ENCODE measurements at places on chromosomes 5 and 9.

DNA sequence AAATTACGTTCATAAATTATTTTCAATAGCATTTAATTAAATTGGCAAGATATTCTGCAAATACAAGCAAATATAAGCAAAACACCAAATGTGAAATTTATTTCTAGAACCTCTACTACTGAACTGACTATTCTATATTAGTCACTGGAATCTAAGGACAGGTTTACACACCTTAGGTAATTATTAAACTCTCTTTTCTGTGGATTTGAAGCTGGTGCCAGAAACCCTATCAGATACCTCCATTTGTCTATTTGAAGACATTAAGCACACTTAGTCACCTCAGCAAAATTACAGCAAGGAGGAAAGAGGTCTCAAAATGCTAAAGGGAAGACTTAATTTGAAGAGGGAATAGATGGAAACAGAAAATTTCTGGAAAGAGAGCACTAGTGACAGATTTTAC lies 83.4 kb downstream of the CPLANE1 start:
- no peak for DNase-seq

- DNase-seq = peak; percentile 65
Observed at GRCh38 chr9:130689937-130690700, 3.5 kb upstream of the EXOSC2 start.

- no peak for DNase-seq
Observed at GRCh38 chr5:97635553-97635952, 452.5 kb upstream of the RIOK2 start.

DNA sequence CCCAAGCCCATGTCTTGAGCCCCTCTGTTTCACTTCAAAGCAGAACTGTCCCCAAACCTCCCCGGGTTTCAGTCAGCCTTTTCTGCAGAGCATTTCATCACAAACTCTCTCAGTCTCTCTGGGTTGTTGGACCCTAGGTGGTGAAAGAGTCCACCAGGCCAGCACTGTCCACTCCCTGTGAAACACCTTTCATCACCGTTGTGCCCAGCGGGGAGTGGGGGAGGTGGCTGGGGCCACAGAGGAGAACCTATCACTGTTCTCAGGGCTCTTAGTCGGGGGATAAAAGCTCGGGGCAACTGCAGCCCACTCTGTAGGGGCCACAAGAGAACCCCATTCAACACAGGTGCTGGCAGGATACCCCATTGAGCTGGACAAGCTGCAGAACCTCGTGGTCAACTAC lies 5.4 kb upstream of the RABL6 start:
- DNase-seq = no peak
